ENCODE measurements at places on chromosomes 2 and 18.

DNA sequence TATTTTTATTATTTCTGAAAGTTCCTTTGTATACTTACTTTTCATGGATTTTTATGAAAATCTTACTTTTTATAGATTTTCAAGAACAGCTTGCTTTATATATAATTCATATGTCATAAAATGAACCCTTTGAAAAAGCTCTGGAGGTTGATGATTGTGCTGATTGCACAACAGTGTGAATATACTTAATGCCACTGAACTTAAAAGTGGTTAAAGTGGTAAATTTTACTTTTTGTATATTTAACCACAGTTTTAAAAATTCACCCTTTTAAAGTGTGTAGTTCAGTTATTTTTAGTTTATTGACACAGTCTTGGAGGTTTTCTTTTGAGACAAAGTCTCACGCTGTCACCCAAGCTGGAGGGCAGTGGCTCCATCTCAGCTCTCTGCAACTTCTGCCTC lies 8.4 kb downstream of the SANBR start:
- no peak for DNase-seq

DNA sequence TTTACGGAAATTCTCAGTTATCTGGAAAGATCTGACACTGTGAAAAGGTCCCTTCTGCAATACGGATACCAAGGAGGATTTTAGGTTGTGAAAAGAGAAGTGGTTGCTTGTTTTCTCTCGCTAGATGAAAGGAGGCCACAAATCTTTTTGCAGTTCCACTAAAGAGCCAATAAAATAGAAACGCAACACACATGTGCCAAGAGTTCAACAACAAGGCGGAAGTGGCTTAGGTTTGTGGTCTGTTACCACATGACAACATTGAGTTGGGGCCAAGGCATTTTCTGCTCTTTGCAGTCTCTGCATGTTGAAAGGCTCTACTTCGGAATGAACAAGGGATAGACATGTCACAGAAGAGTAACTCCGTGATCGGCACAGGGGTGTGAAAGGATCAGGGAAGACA lies 115.7 kb upstream of the OSR1 start:
- DNase-seq, result peak; percentile 61

DNA sequence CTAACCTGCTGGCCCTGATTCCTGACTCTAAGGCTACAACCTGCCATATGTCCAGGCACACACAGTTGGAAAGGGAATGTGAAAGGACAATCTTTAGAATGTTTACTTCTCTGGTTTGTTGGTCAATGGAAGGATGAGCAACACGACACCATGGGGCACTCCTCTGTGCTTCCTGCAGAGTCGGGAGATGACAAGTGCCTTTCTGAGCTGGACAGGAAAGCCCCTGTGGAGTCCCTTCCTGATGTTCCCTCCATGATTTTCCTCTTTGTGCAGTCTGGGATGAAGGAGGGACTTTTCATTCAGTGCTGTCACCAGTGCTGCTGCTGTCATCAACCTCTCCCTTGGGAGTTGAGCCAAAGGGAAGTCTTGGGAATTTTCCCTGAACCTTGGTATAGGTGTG lies 22.6 kb upstream of the SERPINB7 start:
- no peak for DNase-seq

GRCh38 chr18:10240973-10241372 lies 213.5 kb upstream of the APCDD1 start:
- no peak for DNase-seq

DNA sequence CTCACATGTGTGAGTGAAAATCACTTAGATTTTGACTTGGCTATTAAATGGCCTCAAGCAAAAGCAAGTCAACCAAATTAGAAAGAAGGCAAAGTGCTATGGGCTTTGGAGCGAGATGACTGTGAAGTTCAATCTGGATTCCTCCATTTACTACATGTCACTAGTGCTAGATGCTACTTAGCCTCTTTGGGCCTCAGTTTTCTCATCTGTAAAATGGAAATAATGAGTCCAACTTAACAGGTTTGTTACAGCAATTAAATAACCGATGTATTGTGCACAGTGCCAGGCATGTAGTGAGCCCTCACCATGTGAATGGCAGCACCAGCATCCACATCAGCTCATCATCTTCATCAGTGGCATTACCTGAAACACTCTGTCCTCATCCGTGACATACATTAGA lies 376.3 kb downstream of the MTX2 start:
- DNase-seq, result no peak

- no peak for DNase-seq
Observed at GRCh38 chr2:207184348-207184747, 18.6 kb upstream of the KLF7 start.

DNA sequence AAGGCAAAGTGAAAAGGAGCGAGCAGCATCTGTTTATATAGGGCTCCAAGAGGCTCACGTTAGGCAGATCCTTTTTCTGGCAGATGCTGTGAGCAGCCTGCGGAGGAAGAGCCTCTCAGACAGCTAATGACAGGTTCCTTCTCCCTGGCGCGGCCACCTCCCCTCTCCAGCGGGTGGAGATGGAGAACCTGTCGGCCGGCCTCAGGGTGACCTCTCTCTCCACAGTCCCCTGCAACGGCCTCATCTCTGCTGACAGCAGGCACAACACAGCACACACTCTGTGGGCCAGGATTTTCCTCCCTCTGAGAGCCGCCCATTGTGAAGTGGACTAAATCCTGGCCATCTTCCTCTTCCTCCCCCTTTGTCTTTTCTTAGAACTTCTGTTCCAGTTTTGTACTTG lies 119.8 kb downstream of the PRKCE start:
- DNase-seq, result no peak

DNA sequence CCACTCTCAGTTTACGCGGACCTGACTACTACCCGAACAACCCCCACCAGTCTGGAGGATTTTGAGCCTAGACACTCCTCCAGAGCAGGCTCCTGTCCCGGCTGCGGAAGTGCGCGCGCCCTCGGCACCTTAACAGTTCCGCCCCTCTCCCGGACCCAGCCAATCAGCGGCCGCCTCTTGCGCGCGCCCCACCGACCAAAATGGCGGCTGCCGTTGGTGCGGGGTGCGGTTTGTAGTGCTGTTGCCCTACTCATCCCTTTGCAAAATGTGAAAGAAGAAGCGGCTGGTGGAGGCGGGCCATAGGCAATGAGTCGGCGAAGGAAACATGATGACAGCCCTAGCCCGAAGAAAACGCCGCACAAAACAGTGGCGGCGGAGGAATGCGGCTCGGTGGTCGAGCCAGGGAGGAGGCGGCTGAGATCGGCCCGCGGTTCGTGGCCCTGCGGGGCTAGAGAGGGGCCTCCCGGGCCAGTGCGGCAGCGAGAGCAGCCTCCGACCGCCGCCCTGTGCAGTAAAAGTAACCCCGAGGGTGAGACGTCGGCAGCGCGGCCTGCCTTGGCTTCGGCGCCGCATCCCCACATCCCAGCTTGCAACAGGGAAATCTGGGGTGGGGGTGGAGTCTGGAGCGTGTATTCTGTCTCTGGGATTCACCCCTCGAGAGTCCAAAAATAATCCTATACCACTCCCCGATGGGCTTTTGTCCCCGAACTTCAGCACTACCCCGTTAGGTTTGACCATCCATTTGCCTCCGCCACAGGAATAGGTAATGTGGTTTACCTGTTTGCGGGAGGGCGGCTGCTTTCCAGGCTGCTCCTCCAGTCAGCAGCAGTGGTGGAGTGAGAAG lies at the start of gene ETAA1:
Gene ETAA1 (plus strand): TSS at position 191 of the 844 bp plus-strand sequence. CDS start 116 bp downstream, at position 307.
- DNase-seq, result peak; percentile 90

- no peak for DNase-seq
Observed at GRCh38 chr2:172995323-172996244, 80.1 kb upstream of the MAP3K20 start.

GRCh38 chr2:239876271-239876947 lies 148.7 kb downstream of the NDUFA10 start:
- no peak for DNase-seq

GRCh38 chr2:62163106-62163831 lies 32.6 kb upstream of the B3GNT2 start:
- DNase-seq, result no peak

DNA sequence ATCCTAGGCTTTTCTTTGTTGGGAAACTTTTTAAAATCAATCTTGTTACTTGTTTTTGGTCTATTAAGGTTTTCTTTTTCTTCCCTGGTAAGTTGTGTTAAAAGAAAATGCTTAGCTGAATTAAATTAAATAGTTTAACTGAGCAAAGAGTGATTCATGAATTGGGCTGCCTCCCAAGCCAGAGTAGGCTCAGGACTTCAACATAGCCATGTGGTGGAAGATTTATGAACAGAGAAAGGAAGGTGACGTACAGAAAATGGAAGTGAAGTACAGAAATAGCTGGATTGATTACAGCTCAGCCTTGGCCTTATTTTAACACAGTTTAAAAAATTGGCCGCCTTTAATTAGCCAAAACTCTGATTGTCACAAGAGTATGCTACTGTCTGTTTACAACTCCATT lies 27.9 kb upstream of the GALNT5 start:
- DNase-seq, result no peak

DNA sequence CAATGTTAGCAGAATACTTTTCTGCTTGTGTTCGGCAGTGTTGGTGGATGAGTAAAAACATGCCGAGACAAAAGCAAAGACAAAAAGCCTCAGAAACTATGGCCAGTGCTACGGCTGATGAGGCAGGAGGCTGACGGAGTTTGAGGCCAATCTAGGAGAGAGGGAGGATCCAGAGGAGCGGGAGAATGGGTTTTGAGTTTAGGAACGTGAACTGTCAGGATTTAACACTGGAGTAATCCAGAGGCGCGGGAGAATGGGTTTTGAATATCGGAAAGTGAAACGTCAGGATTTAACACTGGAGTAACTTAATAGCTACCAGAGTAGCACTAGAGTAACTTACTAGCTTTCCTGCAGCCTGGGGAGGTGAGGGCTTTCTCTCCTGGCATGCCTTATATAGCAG lies 37.4 kb downstream of the LYPD6B start:
- DNase-seq, result no peak

DNA sequence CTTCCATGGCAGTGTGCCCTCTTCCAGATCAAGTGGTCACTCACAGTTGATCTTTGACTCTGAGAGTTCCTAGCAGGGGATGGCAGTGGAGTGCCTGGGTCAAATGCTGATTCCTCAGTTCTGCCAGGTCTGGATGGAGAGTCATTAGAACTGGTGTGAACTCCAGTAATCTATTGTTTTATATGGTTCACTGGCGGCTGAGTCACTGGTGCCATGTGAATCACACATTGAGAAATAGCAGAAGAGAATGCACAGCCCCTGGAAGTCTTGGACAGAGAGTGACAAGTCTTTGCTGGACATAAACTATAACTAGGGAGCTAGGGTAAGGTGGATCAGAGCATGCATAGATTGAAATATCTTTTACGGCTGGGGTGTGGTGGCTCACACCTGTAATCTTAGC lies 86.9 kb downstream of the EIF2AK3 start:
- no peak for DNase-seq

- DNase-seq, result no peak
Observed at GRCh38 chr2:171142398-171142797, 18.3 kb downstream of the TLK1 start.

DNA sequence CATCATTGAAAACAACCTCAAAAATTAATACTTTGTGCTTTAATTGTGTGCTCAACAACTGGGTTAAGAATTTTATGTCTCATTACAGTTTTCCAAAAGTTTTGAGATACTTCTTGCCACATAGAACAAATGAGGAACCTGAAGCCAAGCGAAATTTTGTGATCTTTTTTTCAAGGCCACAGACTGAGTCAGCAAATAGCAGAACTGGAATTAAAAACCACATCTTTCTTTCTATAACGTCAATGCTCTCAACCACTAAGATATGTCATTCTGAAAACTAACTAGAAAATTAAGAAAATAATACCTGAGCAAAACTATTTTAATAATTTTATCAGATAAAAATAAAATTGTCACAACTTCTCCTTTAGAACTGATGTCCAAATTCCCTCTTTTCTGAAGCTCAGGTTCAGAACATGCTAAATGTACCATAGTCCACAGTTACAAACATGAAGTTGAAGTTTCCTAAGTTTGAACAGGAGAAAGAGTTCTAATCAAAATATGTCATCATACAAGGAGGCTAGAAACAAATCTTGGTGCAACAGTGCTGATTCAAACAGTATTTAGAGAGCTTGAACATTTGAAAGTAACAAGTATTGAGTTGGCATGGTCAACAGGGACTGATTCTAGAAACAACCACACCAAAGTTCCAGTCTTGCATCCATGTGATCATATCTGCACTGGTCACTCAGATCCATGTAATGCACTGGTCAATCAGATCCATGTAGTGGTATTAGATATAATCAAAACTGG lies 27.6 kb upstream of the CALCRL start:
- DNase-seq, result no peak

DNA sequence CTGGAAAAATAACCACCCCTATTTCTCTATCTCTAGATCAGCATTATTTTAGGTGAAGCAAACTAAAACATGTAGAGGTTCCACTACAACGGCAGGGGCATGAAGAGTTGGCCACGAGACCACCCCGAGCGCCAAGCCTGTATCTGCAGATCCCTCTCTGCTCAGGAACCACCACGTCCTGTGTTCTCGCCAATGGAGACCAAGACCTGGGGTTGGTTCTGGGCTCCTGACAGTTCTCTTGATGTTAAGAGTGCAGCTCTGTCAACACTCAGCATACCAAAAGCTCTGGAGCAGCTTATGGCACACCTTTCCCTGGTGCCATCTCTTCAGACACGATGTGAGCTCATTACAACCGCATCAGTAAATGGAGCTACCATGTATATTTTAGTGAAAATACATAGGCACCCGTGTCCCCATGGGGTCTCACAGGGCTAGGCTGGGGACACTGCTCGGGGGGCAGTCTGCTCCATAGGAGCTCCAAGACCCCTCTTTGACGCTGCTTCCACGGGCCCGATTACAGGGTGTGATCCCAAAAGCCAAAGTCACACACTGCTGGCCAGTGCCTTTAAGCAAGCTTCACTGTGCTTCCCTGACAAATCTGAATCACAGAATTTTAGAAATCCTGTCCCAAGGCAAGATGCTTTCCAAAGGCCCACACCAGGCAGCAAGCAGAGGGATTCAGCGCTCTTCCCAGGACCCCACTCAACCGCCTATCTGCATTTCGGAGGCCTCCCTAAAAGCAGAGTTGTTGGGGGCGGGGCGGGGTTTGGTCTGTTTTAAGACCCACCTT lies 72.2 kb downstream of the EMILIN2 start:
- DNase-seq, result no peak

DNA sequence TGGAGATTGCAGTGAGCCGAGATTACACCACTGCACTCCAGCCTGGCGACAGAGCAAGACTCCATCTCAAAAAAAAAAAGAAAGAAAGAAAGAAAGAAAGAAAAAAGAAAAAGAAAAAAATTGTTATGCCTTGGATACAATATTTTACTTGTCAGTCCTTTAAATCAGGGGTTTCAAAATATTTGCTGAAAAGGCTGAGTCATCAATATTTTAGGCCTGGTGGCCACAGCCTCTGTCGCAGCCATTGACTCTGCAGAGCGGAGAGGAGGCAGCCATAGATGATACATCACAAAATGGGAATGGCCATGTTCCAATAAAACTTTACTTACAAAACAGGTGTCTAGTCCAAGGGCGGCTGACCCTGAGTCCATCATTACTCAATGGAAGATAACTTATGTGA lies 314.8 kb upstream of the SALL3 start:
- DNase-seq, result no peak

GRCh38 chr18:50848991-50849390 lies 29.2 kb upstream of the MRO start:
- DNase-seq, result no peak

GRCh38 chr18:48575658-48576456 lies 37.0 kb downstream of the CTIF start:
- no peak for DNase-seq
